RPMI8226 (cell line): ENCODE measurements at places on chromosomes 12 and 14.
A peak's percentile ranks its signal among the peaks of the same experiment; 100 is the strongest.

- DNase-seq: no peak
Observed at GRCh38 chr12:74903522-74903921, 306.1 kb downstream of the KCNC2 start.

GRCh38 chr14:23056145-23056955, 970 bp downstream of the CDH24 start:
- peak; percentile 83 for DNase-seq

DNA sequence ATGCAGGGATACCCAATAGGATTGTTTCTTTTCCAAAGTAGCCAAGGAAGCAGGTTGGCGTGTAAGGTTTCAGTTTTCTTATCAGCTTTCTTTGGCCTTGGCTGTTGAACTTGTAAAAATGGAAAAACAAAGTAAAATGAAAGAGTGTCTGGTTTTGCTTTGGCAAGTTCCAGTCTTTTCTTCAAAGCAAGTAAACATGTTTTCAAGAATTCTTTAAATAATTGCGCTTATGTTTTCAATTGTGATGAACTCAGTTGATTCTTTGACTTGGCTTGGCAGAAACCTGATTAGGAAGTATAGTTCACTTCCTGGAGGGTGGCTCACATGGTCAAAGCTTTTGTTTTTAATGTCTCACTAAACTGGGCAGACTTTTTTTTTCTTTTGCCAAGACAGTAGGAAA, 112.2 kb upstream of the USP44 start:
- no peak for DNase-seq

GRCh38 chr12:59452259-59452658, 143.6 kb upstream of the SLC16A7 start:
- no peak for DNase-seq

DNA sequence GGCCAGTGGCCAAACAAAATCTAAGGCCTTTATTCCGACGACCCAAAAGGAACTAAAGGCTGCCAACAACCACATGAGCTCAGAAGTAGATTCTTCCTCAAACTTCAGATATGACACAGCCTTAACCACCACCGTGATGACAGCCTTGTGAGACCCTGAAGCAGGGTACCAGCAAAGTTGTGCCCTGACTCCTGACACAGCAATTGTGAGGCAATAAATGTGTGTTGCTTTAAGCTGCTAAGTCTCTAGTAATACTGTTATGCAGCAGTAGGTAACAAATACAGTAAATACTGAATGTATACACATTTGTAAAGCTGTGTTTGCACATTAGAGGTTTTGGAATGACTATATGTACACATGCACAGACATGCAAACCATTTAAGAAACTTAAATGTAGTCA, 10.7 kb upstream of the SLC6A13 start:
- DNase-seq: no peak

DNA sequence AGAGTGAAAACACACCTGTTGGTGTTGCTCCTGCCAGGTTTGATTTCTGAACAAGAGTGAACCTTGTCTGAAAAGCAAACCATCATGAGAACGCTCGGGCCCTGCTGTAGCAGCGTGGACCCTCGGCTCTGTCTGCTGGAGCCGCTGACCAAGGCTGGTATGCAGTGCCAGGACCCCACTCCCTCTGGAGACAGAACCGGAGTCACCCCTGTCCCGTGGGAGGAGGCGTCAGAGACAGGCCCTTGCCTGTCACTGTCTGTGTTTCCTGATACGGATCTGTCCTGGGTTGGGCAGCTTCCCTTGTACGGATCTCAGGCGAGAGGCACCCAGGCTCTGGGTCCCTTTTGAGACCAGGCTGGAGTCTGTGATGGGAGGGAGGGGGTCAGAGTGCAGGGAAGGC, 111.6 kb downstream of the ADGRD1 start:
- DNase-seq: no peak

GRCh38 chr12:86712425-86712843, 456.2 kb upstream of the MGAT4C start:
- DNase-seq: no peak

DNA sequence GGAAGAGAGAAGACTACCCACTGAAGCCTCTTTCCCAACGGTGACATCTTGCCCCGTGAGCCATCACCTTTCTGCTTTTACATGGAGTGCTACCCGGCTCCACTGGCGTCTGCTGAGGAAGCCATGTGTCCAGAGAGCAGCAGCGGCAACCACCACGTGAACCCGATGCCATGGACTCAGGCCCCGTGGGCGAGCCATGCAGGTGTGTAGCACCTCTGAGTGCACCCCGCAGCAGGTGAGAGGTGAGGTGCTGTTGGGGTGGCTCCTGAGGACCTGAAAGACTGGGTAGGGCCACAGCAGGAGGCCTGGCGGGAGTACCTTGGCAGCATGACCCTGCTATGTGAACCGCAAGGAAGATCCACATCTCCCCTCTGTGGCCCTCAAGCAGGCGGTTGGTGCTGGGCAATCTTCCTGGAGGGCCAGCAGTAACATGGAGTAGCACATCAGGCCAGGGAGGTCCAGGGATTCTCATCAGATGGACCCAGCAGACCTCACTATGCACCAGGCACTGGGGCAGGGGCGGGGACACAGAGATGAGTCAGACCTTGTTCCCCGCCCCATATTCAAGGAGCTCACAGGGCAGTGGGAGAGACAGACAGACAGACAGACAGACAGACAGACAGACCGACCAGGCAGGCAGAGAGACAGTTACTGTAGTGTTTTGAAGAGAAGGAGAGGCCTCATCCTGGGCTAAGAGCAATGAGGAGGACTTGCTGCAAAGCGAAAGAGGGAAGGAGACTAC, 129.6 kb downstream of the PAPOLA start:
- DNase-seq: no peak

- no peak for DNase-seq
Observed at GRCh38 chr14:104879983-104880565, 15.0 kb downstream of the CEP170B start.

- DNase-seq: peak; percentile 49
Observed at GRCh38 chr12:121668750-121669520, 519 bp downstream of the MORN3 start.

DNA sequence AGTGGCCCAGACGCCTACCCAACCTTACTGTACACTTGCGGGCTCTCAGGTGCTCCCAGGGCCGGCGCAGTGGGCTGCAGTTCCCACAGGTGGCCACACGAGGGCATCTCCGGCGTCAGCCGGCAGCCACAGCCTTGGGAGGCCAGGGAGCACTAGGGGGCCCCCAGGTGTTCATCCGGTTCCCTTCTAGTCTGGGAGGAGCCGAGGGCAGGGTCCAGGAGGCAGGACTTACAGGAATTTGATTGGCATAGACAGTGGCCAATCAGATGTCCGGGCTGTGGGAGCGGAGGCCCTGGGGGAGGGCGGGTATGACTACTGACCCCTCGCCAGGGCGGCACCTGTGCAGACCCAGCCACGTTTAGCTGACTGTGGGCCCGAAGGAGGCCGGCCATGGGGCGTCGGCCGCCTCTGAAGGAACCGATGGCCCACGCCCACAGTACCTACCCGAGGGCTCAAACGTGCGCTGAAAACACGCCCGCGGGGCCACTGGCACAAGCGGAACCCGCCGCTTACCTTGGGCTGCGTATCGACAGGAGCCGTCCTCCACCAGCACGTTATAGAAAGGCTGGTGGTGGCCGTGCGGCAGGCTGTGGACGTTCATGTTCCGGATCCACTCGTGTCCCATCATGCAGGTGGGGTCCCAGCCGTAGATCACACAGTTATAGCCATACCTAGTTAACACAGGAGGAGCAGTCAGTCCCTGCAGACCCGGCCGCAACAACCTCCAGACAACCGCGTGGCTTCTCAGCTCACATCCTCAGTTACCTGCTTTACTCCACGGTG, 34.8 kb downstream of the FBXO21 start:
- DNase-seq: peak; percentile 63

GRCh38 chr12:3962631-3963483, 89.7 kb upstream of the PARP11 start:
- peak; percentile 39 for DNase-seq

DNA sequence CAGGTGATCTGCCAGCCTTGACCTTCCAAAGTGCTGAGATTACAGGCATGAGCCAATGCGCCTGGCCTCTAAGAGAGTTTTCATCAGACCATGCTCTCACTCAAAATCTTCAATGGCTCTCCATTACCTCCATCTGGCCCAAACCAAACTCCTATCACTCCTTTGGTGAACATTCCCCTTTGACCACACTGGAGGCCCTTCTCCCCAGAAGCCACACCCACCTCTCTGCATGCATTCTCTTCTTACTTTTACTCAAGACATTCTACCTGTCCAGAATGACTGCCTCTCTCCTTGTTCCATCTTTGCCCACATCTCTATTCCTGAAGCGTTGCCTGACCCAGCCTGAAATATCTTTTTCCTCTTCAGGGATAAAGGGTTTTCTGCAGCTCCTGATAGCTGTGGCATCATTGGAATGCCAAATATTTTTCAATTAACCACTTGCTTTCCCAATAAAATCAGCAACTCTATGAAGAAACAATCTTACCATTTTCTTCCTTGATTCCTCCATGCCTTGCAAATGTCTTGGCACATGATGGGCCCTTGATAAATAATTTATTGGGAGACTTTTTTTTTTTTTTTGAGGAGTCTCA, 15.5 kb downstream of the PLEK2 start:
- no peak for DNase-seq

DNA sequence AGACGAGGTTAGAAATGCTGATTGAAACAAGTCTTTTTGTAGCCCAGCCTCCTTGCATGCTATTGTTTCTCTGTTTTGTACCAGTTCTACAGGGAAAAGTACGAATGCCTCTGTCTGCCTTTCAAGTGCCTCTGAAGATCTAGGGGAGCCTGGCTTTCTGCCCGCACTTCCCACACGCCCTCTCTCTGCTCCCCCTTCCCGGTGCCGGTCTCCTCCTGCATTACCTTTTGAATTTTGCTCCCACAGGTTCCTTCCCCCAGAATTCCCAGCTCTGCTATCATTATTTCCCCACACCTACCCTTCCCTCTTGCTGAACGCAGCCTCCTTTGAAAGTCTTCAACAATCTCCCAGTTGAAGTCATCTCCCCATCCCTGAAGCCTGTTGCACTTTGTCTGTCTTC, 689.7 kb downstream of the BCL11B start:
- DNase-seq: no peak

- DNase-seq: no peak
Observed at GRCh38 chr14:97002454-97002853, 205.3 kb downstream of the VRK1 start.

GRCh38 chr12:42677461-42677860, 87.9 kb upstream of the PRICKLE1 start:
- no peak for DNase-seq

GRCh38 chr14:100440758-100441203, 117.6 kb downstream of the SLC25A47 start:
- DNase-seq: no peak
